ENCODE measurements at places on chromosomes 5 and 9. TPM values are rescaled to one million over a fixed set of nuclear protein-coding genes. Genes with fewer than 3 reads are reported as not detected.
A peak's percentile ranks its signal among the peaks of the same experiment; 100 is the strongest.

CFAP90 gene
- total RNA-seq = not detected

DNA sequence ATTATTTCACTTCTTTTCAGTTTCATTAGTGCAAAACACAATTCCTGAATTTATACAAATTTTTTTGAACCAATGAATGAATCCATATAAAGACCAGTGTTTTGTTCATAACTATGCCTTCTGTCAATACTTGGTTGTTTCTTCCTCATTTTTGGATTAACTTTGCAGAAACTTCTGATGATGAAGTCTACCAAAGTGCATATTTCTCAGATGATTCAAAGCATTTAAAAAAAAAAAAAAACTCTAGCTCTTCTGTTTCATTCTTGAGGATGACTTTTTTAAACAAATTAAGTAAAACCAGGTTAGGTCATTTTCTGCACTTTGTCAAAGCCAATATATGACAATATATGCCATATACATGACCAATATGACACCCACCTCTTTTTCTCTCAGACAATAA is 92.6 kb downstream of the CHSY3 start:
- peak; percentile 47 for DNase-seq

GRCh38 chr9:2613730-2614271 is 7.8 kb upstream of the VLDLR start:
- DNase-seq = peak; percentile 32

GRCh38 chr5:152688561-152689249 is 283.6 kb upstream of the NMUR2 start:
- DNase-seq = peak; percentile 84

DNA sequence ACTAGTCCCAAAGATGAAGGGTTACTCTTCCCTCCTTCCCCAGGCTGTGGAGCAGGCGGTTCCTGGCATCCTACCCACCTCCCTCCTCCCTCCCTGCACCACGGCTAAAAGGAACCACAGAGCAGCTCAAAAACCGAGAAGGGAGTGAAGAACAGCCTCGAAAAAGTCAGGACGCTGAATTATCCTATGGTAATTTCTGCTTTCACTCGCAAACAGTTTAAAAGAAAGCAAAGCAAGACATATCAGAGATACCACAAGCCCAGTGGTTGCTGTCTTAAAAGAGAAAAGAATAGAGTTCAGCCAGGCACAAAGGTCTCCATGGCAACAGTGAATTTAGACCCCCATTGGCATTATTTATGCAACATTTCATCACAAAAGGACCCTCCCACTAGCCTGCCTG is 315.4 kb downstream of the CTNND2 start:
- DNase-seq = peak; percentile 1

Measured in myocyte (in vitro differentiated cells).